PC-9 (cell line): ENCODE measurements at places on chromosomes 6 and 20.

DNA sequence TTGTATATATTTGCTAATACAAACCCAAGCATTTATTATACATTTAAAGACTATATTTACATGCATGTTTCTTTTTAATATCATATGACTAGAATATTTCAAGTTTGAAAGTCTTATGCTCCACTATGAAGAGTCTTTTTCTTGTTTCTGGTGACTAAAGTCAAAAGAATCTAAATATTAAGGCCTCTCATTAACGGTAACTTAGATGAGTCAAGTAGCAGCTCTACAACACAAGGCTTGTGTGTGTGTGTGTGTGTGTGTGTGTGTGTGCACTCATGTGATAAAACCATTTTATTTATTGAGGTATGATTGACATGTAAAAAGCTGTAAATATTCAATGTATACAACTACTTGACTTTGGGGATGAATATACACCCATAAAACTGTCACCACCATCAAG, 275.6 kb downstream of the TFAP2B start:
- DNase-seq, result no peak
- no peak overlapping the region for H3K4me3 ChIP-seq
- H3K36me3 ChIP-seq, result no peaks in the 10 kb centered on the region
- no peak overlapping the region for H3K27ac ChIP-seq
- H3K27me3 ChIP-seq, result no peaks in the 10 kb centered on the region
- no peaks in the 10 kb centered on the region for H3K4me1 ChIP-seq

GRCh38 chr20:32353848-32354496, 4.2 kb upstream of the ASXL1 start:
- H3K27me3 ChIP-seq, result no peaks in the 10 kb centered on the region
- peaks cover 34% of the 10 kb centered on the region for H3K4me1 ChIP-seq
- no peak overlapping the region for H3K27ac ChIP-seq
- H3K4me3 ChIP-seq, result no peak overlapping the region
- DNase-seq, result no peak

- DNase-seq, result no peak
- H3K4me3 ChIP-seq, result no peak overlapping the region
- no peaks in the 10 kb centered on the region for H3K27me3 ChIP-seq
- no peak overlapping the region for H3K27ac ChIP-seq
These were observed 54.4 kb upstream of the RNF24 start for GRCh38 chr20:4069751-4070150.

DNA sequence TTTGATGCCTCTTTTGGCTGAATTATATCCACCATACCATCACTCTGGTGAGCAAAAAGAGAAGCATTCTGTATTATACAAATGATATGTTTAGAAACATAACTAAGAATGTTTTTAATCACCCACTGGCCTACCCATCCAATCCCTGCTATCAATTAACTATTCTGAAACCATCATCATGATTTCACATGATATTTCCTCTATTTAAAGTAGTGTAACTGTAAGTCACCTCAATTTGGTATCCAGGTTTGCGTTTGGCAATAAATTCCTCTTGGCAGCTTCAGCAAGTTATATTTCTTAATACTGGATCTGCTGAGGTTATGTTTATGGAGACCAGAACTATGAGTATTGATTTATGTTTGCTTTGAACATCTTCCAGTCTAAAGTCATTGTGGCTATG, 332.1 kb downstream of the UTRN start:
- no peak overlapping the region for H3K27ac ChIP-seq
- no peaks in the 10 kb centered on the region for H3K4me1 ChIP-seq
- H3K27me3 ChIP-seq, result no peaks in the 10 kb centered on the region
